ENCODE measurements at places on chromosomes 3 and 15.
A peak's percentile ranks its signal among the peaks of the same experiment; 100 is the strongest.

DNA sequence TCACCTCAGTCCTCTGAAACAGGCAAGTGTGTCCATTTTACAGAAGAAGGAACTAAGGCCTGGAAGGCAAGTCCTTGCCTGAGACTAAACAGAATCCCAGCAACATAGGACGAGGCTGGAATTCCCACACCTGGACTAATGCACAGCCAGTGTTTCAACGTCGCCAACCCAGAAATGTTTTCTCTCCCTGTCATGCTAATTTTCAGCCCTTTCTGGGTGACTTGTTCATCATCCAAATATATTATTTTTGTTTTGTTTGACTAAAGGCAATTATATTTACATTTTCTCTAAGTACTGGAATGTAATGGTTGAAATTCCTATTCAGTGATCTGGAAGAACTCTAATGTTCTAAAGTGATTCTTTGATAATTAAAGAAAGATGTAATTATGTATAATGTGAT is 51.8 kb downstream of the BTD start:
- no peak for DNase-seq

- no peak for DNase-seq
These were observed 213.9 kb upstream of the TBL1XR1 start for GRCh38 chr3:177411201-177411600.

GRCh38 chr3:22988566-22988965 is 214.6 kb upstream of the UBE2E2 start:
- no peak for DNase-seq

- no peak for DNase-seq
These were observed 419.4 kb upstream of the ONECUT1 start for GRCh38 chr15:53209396-53210042.

DNA sequence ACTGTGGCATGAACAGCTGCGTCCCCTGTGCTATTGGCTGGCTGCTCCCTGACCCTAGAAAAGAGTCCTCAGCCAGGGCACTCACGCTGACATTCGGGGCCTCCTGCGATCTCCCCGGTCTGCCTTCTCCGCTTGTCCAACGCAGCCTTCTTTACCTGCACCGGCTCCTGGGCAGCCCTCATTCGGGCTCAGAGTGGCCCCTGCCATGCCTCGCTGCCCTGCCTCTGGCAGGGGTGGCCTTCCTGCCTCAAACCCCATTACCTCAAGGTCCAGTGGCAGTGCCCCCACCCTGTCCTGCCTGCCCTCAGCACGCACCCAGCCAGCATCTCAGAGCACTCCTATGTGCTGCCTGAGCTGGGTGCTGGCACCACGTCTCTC is 86.5 kb downstream of the TBC1D2B start:
- DNase-seq, result no peak

- DNase-seq, result no peak
These were observed 598.9 kb upstream of the GRM7 start for GRCh38 chr3:6262010-6262409.

GRCh38 chr15:80581976-80582375 is 113.1 kb upstream of the ABHD17C start:
- DNase-seq, result no peak

DNA sequence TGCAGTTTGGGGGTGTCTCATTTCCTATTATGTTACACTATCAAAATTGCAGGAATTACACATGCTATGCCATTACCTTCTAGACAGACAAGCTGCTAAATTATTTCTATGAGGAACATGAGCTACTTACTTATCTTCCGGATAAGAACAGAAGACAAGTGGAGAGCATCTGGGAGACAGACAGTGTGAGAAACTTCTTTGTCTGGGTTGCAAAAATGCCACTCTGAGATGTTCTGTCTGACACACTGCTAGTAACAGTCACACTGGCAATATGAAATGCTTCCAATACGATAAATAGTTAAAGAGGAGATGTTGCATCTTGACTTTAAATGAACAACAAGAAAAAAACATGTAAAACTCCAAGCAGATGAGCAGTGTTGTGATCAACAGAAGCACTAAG is 40.1 kb downstream of the LSAMP start:
- no peak for DNase-seq

GRCh38 chr3:197394464-197395321 is 96.3 kb upstream of the DLG1 start:
- DNase-seq, result peak; percentile 95

- DNase-seq, result no peak
These were observed 258.3 kb upstream of the ZPLD1 start for GRCh38 chr3:102176333-102177050.

DNA sequence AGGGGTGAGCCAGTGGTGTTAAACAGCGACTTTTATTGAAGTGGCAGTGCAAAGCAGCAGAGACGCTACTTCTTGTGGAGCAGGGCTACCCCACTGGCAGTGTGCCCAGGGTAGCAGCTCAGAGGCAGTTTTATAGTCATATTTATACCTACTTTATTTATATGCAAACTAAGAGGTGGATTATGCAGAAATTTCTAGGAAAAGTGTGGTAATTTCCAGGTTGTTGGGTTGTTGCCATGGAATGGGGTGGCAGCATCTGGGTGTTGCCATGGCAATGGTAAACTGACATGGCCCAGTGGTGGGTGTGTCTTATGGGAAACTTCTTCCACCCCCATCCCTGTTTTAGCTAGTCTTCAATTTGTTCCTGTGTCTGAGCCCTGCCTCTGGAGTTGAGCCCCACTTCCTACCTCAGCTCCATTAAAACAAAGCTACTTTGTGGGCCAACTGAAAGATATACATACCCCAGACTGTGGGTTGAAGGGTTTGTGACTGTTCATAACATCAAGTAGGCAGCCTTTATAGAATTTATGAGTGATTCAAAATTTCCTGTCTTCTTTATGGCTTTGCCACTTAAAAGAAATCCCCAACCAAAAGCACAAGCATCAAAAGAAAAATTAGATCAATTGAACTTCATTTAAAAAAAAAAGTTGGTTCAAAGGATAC is 60.3 kb downstream of the EBLN2 start:
- DNase-seq, result no peak

- DNase-seq, result no peak
These were observed 240.7 kb downstream of the SHOX2 start for GRCh38 chr3:157865352-157866000.

GRCh38 chr3:164748626-164749025 is 329.7 kb downstream of the SI start:
- no peak for DNase-seq

DNA sequence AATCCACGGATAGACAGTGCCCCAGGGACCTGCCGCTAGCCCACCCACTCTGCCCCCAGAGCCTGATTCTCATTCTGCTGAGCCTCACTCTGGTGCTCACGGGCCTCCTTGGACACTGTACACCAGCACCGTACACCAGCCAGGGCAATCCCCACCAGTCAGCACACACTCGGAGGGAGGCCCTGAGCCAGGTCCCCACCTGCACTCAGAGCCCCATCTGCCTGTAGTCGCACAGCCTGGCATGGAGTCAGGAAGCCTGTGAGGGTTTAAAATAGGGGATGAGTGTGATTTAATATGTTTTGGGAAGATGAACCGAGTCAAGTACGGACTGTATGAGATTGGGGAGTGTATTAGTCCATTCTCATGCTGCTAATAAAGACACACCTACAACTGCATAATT is 223.0 kb downstream of the SLCO3A1 start:
- DNase-seq, result no peak

- no peak for DNase-seq
These were observed 17.4 kb downstream of the PARP14 start for GRCh38 chr3:122697952-122698620.

GRCh38 chr3:7385635-7386034 is 524.7 kb downstream of the GRM7 start:
- no peak for DNase-seq

- DNase-seq, result no peak
These were observed 1233.1 kb upstream of the ALCAM start for GRCh38 chr3:104133630-104134029.

DNA sequence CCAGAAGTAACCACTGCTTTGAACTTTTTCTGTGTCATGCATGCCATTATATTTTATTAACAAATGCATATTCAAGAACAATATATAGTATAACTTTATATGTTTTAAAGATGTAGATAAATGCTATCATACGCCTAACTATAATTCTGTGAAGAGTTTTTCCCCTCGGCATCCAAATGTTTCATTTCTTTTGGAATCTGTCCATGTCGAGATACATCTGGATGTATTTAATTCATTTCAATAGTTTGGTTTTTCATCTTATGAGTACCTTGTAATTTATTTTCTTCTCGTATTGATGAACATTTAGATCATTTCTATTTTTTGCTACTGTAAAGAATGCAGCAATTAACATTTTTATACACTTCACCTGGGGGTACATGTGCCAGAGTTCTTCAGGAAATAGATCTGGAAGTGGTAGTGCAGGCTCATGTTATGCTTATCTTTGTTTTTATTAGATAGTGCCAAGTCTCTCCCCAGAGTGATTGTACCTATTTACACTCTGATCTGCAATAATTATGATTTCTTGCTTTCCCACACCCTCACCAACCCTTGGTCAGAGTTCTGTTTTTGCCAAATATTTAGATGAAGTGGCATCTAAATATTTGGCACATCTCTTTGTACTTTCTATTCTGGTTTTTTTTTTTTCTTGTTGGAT is 29.7 kb downstream of the USP13 start:
- DNase-seq, result no peak

- no peak for DNase-seq
These were observed 1.1 kb downstream of the BAHD1 start for GRCh38 chr15:40441565-40442531.

GRCh38 chr3:58383904-58384303 is 49.7 kb downstream of the PDHB start:
- peak; percentile 79 for DNase-seq

- no peak for DNase-seq
These were observed 250.1 kb upstream of the SATB1 start for GRCh38 chr3:18675197-18675596.
